ENCODE measurements at places on chromosomes 11 and 22.

DNA sequence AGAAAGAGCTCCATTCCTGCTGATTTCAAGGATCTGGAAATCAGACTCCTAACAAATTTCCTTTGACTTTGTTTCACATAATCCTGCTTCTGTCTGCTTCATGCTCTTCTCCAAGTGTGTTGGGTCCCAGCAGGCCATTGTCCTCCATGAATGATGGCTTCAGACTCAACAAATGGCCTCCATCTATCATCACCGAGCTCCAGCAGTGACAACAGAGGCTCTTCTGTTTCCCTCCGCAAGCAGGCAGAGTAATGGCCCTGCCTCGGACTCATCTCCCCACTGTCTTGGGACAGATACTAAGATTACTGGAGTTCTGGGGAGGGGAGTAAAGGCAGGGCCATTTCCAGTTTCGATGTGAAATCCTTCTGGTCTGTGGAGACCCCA is 127.3 kb downstream of the TENM4 start:
- no peak for DNase-seq

DNA sequence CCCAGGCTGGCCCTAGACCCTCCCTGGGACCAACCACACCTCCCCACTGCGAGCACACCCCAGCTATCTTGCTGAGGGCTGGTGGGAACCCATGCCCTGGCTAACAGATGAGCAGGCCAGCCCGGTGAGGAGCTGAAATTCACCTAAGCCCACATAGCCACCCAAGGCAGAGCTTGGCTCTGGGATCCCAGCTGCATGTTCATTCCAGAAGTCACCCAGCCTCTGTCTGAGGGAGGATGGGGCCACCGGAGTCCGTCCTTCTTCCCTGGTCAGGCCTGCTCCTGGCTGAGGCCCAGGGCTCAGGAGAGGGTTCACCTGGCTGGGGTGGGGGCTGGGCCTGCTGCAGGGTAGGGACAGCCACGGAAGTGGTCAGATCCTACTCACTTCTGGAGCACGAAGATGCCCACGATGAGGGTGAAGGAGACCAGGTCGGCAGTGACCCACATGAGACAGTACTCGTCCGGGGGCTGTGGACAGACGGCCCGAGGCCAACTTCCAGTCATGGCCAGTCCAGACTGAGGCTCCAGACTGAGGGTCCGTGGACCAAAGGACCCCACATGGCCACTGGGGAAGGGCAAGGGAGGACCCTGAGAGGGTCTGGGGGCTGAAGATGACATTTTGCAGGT is 6.6 kb upstream of the KLHL35 start:
- DNase-seq: no peak

DNA sequence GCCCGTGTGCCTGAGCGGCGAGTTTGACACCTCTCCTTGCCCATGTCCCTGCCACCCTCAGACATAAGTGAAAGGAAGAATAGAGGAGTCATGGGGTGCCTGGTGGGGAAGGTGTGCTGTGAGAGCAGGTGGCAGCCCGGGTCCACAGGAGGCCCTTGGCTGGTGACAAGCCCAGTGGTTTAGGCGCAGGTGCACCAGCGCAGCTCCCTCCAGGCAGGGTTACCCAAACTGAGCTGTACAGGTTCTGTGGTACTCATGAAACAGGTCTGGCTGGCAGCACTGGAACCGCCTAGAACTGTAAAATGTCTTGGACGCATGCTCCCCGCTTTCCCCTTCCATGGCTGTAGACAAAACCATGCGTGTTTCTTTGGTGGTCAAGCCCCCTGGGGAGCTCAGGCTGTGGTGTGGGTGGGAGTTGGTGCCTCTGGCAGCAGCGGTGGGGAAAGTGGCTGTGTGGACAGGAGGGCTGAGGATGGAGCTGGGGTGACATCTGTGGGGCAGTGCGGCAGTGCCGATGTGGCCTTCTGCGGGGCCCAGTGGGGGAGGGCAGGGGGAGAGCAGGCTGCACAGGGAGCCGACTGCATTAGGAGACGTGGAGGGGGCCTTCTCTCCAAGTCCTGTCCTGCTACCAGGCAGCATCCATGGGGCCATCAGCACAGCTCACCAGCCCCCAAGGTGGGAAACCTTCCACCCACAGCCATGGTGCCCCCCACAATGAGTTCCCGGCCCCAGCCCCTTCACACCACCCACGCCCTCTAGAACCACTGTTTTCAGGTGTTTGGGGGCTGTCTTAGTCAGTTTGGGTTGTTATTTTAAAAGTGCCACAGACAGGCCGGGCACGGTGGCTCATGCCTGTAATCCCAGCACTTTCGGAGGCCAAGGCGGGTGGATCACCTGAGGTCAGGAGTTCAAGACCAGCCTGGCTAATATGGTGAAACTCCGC is 5.6 kb upstream of the GTSE1 start:
- DNase-seq: no peak

DNA sequence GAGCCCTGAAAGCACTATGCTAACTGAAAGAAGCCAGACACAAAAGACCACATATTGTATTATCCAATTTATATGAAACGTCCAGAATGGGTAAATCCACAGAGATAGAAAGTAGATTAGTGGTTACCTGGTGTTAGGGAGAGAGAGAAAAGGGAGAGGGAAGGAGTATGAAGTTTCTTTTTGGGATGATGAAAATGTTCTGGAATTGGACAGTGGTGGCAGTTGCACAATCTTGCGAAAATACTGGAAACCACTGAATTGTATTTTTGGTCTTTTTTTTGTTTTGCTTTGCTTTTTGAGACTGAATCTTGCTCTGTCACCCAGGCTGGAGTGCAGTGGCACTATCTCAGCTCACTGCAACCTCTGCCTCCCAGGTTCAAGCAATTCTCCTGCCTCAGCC is 63.5 kb downstream of the MRTFA start:
- no peak for DNase-seq

GRCh38 chr11:68959465-68960293 is 21.1 kb downstream of the MRGPRD start:
- no peak for DNase-seq

DNA sequence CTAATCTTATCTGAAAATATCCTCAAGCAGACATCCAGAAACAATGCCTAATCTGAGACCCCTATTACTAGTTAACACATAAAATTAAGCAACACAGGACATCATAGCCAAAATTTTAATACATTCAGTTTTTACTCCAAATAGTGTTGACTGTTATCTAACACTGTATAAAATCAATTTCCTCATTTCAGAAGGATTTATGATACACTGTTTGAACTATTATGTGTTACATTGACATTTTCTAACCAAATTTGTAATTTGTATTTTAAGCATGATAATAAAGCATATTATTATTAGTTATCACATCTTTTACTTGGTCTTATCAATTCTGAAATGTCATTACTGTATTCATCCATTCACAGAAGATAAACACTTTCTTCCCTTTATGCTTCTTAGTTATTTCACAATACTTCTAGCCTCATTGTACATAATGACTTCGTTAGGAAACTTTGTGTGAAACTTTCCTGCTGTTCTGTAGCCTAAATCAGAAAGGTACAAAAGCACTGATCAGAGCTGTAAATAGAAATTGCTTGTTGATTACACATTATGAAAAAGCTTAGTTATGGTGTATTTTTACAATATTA is 1248.9 kb downstream of the JRKL start:
- DNase-seq: no peak

DNA sequence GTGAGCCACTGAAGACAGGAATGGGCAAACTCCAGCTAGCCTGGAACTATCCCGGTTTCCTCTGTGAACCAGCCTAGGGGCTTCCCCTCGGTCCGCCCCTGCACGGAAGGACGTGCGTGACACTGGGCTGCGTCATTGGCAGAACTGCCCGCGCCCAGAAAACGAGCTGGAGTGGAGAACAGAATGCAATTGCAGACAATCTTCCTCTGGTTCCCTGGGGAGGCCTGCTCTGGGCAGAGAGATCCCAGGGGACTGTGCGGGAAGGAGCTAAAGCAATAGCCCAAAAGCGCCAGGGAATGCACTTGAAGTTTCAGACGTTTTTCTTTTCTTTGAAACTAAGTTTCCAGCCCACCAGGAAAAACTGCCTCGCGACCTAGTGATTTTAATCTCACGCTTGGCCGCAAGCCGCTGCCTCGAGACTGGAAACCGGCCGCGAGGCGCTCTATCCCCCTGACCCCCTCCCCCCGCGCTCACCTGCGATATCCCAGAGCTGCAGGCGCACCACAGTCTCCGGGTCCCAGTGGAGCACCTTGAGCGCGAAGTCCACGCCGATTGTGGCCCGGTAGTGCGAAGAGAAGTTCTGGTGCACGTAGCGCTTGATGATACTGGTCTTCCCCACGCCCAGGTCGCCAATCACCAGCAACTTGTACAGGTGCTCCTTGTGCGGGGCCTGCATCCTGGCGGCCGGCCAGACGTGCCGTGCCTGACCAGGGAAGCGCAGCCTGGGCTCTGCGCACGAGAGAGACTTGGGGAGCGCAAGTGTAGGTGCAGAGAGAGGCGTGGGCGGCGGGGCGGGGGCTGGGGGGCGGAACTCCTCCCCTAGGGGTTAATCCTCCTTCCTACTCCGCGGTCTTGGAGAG is at the start of gene RAB38:
RAB38 (minus strand) TSS at position 735 of the 860 bp plus-strand sequence; CDS start at position 676, 59 bp downstream.
- peak; percentile 88 for DNase-seq

DNA sequence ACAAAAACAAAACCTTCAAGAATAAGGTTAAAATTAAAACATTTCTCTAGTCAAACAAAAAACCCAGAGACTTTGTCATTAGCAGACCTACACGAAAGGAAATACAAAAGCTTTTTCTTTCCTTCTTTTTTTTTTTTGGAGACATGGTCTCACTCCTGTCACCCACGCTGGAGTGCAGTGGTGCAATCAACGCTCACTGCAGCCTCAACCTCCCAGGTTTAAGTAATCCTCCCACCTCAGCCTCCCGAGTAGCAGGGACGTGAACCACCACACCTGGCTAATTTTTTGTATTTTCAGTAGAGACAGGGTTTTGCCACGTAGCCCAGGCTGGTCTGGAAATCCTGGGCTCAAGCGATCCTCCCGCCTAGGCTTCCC is 30.5 kb downstream of the PLA2G6 start:
- no peak for DNase-seq

GRCh38 chr11:123797114-123797513 is 9.0 kb downstream of the OR6M1 start:
- DNase-seq: no peak

GRCh38 chr11:2728663-2729332 is 29.0 kb upstream of the KCNQ1OT1 start:
- DNase-seq: no peak

DNA sequence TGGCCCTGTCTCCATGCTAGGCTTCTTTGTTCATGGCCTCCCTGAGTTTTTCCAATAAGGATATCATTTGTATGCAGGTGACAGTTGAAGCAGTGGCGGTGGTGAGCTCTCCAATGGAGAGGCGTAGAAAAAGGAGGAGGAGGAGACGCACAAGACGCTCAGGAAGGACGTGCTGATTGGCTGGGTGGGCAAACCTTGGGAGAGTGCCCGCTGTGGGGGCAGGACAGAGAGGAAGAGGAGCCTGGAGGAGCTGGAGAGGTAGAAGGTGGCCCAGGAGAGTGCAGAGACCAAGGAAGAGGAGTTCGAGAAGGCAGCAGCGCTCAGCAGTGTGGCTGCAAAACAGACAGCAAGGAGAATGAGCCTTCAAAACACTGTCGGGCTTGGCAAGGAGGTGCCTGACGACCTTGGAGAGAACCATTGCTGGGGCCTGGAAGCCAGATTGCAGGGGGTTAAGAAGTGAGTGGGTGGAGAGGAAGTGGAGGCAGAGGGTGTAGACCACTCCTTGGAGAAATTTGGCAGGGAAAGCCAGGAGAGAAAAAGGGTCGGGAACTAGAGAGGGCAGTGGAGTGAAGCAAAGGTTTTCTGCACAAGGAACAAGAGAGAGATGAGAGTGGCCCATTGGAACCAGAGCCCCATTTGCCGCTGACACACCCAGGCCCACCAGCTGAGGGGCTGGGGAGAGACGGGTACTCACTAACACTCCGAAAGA is 7.5 kb downstream of the CLCF1 start:
- DNase-seq: no peak

GRCh38 chr11:27694992-27695391 is 5.3 kb downstream of the BDNF start:
- peak; percentile 40 for DNase-seq

DNA sequence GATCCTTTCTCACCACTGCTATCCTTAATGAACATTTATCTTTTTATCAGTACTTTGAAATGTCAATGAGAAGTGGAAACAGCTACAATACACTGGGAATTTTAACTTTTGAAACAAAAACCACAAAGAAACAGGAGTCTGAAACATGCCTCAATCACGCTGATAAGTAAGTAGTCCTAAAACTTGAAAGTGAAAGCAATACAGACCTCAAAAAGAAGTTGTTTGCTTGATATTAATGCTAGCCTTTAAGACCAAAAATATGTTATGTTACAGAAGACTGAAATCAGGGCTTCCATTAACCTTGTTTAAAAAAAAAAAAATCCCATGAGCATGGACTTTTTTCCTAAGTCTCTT is 21.3 kb downstream of the PHF21A start:
- no peak for DNase-seq

DNA sequence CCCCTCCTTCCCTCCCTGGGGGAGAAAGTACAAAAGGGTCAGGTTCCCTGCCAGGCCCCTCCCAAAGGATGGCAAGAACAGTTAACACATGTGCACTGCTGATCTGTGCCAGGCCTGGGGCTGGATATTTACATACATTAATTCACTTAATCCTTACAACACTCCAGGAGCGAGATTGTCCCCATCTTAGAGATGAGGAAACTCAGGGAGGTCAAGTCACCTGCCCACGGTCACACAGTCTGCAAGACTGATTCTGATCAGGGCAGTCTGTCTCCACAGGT is 36.5 kb downstream of the NECTIN1 start:
- DNase-seq: peak; percentile 71

GRCh38 chr11:211295-211694 is 3.8 kb downstream of the RIC8A start:
- no peak for DNase-seq

DNA sequence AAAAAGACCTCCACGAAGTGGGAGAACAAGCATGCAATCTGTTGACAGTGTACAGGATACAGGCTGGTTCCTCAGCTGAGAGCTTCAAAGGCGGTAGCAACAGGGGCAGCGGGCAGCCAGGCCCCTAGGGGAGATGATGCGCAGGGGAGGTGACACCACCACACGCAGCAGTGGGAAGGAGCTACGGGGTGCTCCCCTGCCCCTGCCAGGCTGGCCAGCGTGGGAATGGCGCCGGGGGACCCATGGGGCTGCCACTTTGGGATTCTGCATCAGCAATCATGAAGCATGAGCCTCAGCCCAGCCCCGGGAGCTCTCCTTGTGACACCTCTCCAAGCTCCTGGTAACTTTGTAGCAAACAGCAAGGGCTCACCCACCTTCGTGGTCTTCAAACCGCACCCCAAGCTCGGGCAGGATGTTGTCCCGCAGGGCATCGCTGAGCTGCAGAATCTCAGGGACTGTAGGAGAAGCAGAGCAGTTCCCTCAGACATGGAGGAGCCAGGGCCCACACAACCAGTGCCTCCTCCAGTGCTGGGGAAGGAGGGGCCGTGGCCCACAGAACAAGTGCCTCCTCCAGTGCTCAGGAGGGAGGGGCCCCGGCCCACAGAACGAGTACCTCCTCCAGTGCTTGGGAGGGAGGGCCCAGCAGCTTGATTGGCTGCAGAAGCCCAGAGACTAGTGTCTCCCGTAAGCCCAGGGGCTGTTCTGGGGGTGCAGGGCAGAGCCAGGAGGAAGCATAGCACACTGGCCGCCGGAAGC is 14.6 kb upstream of the NAP1L4 start:
- DNase-seq: no peak
